BE2C (cell line): ENCODE measurements at places on chromosomes 6 and 20.

GRCh38 chr6:159156089-159156488 lies 13.1 kb upstream of the FNDC1 start:
- no peak for DNase-seq

DNA sequence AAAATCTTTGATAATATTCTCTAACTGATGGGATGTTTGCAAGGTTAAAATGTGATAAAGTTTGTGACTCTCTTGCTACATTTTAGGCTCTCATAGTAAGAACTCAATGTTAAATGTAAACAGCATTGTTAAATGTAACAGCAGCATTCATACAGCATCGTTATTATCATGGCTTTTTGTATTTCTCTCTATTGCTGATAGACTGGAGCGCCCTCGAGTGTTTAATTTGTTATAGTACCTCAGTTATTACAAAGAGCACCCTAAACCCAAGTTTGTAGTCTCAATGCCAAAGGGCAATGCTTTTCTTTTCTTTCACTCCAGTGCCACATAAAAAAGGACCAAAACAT lies 14.9 kb upstream of the TTPAL start:
- DNase-seq, result peak; percentile 23

DNA sequence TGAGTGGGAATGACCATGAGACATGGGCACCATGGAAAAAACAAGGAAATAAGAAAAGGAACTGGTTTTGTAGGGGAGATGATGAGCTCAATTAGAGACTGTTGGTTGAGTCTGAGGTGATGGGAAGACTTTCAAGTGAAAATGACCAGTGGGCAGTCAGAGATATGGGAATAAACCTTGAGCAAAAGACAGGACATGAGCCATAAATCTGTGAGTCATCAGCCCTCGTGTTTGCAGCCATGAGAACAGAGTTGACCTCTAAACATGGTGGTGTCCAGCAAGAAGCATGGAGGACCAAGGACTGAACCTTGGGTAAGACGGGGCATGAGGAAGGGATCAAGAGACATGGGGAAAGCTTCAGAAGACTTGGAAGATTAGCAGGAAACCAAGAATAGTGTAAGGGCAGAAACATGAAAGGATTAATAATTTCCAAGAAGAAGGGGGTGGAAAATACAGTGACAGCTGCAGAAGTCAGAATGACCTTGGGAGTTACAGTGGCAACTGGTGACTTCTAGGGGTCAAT lies 280.6 kb upstream of the PRDM1 start:
- DNase-seq, result no peak

GRCh38 chr6:137286916-137287315 lies 67.7 kb upstream of the IFNGR1 start:
- DNase-seq, result no peak

GRCh38 chr6:112215488-112216284 lies 38.7 kb downstream of the LAMA4 start:
- no peak for DNase-seq

- DNase-seq, result no peak
Observed at GRCh38 chr6:85403331-85404015, 46.4 kb upstream of the NT5E start.

DNA sequence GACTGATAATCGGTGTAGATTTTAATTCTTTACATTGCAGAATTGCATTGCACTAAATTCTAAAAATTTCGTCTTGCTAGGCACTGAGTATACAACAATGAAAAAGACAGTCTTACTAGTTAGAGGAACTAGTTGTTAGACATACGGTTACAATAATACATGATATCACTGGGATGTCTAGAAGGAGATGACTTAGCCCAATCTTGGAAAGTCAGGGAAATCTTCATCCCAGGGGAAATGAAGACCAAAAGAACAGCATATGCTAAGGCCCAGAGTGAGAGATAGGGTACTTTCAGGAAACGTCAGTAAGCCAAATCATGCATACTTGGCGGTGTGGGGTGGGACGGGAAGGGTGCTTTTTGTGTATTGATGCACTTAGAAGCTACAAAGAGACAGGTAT lies 901 bp downstream of the CEP57L1 start:
- no peak for DNase-seq

- no peak for DNase-seq
Observed at GRCh38 chr20:47500554-47500953, 1.1 kb upstream of the NCOA3 start.

DNA sequence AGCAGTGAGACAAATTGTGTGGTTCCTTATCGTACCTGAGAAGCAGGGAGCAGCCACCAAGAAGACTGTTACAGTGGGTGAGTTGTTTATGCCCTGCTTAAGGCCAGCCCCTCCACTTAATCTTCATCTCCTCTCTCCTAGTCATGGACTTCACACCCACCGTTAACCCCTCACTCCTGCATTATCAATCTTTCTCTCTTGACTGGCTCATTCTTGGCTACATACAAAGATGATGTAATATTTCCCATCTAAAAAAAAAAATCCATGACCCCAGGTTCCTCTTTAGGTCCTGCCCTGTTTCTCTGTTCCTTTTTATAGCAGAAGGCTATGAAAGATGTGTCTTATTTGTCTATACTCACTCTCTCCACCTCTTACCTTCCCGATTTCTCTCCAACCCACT lies 72.4 kb downstream of the SHLD1 start:
- DNase-seq, result no peak

GRCh38 chr6:67009818-67010217 lies 1302.8 kb upstream of the EYS start:
- DNase-seq, result no peak

- no peak for DNase-seq
Observed at GRCh38 chr6:34992376-34992775, 103.3 kb downstream of the ANKS1A start.

DNA sequence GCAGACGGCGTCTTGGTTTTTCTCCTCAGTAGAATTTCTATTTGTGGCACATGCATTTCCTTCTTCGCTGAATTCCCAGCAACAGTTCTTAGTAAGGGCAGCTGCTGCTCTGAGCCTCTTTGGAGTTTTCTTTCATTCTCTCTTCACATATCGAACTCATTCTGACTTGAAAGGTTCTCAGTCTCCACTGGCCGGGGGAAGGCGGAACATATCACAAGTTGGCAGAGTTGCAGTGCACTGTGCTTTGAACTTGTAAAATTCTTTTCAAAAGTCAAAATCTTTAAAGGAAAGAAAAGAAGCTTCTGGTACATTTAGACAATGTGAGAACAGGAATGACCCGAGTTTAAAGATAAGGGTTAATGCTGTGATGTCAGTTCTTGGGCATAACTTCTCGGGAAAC lies 286.1 kb upstream of the MAP3K7 start:
- no peak for DNase-seq

DNA sequence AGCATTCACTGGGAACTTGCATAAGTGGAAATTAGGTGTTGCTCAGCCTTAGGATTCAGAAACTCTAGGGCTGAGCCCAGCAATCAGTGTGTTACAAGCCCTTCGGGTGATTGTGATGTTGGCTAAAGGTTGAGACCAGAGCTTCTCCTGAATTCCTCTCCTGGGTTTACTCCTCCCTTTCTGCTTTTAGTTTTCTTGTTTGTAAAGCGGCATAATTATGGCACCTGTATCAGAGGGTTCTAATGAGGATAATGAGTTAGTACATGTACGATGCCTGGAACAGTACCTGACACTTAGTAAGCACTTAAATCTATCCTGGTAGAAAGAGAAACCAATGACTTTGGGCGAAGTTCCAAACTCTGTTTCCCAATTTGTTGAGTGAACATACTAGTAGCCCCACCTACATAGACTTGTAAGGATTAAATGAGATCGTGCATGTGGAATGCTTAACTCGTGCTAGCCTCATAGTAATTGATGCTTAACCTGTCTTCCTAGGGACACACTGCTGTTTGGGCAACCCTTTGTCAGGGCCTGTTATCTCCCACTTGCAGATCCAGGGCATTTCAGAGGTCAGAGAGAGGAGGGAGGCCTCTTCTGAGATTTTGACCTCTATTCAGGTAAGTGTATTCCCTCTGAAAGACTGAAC lies 932 bp upstream of the EZR start:
- no peak for DNase-seq

DNA sequence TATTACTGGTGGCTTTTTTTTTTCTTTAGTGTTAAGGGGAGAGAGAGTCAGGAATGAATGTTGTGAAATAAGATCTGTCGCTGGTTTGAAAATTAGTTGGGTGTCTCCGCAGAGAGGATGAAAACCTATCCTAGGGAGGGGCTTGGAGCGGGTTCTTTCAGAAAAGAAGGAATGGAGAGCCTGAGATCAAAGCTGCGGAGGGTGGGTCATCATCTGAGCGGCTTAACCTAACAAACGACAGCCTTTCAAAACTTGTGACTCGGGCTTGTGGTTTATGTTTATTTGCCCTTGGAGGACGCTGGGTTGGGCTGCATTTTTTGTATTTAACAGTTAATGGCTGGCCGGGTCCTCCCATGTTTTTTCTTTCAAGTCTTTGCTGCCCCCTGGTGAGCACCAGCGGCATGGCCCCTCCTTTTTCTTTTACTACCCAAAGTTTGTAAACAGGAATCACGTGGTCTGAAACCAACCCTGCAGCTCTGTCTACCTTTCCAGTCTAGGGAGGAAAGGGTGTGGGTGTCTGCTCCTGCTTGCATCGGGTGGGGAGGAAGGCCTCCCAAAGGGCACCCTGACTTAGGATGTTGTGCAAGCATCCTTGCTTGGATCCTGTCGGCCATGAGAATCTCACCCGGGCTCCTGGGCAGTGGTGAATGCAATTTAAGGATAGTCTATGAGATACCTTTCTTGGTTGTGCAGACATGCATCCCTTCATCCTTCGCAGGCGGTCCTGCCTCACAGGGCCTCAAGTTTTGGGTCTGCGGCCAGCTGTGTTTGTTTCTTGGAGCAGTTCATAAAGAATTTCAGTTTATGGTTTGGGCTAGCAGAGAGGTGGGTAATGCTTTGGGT lies 2.2 kb downstream of the PIM1 start:
- DNase-seq, result peak; percentile 79

GRCh38 chr6:153595903-153596302 lies 443.1 kb upstream of the OPRM1 start:
- DNase-seq, result no peak

DNA sequence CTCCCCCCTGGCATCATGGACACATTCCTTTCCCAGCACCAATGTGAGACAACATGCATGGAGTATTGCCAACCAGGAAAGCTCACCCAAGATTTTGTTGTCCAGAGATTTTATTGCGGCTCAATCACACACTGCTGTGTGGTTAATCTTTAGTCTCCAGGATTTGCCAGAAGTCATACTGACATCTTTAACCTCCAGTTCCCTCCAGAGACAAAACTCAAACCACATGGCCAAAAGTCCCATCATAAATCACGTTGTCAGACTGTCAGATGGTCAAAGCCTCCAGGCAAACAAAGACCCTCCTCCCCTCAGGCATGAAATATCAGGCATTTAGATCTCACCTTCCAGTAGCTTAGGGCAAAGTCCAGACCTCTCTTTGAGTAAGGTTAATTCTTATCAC lies 97.3 kb upstream of the OPRM1 start:
- DNase-seq, result peak; percentile 32

DNA sequence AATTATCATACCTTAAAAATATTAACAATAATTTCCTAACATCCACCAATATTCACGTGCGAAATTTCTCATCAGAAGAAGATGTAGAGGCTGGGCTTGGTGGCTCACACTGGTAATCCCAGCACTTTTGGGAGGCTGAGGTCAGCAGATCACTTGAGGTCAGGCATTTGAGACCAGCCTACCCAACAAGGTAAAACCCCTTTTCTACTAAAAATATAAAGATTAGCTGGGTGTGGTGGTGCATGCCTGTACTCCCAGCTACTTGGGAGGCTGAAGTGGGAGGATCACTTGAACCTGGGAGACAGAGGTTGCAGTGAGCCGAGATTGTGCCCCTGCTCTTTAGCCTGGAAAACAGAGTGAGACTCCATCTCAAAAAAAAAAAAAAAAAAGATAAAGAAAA lies 36.1 kb upstream of the JAG1 start:
- DNase-seq, result no peak

GRCh38 chr6:10886691-10887502 lies at the start of gene SYCP2L:
Gene SYCP2L, plus strand, starts transcription at chr6:10887052. Its CDS starts 75 bp downstream, at chr6:10887127.
- peak; percentile 81 for DNase-seq

- DNase-seq, result no peak
Observed at GRCh38 chr20:45842169-45842812, 8.7 kb downstream of the SNX21 start.

DNA sequence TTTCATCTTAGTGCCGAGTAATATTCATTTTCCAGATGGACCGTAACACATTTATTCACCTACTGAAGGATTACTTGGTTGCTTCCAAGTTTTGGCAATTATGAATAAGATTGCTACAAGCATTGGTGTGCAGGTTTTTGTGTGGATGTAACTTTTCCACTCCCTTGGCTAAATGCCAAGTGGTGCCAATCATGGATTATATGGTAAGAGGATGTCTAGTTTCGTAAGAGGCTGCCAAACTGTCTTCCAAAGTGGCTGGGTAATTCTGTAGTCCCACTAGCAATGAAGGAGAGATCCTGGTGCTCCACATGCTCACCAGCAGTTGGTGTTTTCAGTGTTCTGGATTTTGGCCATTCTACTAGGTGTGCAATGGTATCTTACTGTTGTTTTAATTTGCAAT lies 117.1 kb downstream of the IRF4 start:
- DNase-seq, result no peak

DNA sequence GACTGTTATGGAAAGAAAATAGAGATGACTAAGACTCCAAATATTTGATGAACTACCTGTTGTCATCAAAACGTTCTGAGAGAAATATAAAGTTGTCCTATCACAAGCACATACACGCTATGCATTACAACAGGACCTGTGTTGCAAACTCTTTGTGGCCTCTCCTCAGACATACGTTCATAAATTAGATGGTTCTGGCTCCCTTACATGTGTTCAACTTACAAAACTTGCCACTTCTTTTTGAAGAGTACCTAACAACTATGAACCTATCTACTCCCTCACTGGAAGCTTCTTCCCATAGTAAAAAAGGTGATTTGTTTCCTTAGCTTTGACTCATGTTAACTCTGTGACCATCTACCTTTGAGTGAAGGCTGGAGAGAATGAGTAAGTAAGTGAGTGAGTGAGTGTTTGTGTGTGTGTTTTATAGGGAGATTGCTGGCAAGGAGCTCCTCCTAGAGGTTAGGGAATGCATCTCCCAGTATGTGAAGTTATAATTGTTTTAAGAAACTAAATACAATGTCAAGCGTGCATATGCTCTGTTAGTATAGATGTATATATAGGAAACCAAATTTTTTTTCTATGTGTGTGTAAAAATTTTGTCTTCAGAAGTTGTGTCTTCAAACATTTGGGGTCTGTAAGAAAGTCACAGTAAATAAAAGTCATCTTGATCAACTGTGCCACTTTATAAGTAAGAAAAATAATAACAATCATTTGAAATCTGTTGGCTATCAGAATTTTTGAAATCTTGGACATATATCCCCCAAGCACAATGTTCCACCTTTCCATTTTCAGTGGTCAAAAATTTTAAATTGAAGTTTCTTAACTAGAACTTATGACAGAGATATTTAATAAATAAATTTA lies 1211.1 kb upstream of the GJE1 start:
- no peak for DNase-seq

DNA sequence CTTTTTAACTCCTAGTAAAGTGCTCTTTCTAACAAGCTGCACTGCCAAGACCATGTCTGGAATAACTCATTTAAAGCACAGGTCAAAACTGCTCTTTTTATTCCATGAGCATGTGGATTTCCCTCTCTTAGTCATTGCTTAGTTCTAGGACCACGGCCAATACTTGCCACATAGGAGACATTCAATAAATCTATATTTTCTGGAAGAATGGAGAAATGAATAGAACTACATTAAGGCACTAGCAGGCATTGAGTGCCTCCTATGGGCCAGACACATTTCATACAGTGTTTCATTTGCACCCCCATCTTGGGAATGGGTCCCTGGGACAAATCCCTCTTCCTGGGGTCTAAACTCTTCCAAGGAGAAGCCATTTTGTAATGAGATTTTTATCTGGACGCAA lies 552.8 kb upstream of the CITED2 start:
- no peak for DNase-seq
